ENCODE measurements at places on chromosomes 6 and 20. TPM values are rescaled to one million over a fixed set of nuclear protein-coding genes. Genes with fewer than 3 reads are reported as not detected.

DNA sequence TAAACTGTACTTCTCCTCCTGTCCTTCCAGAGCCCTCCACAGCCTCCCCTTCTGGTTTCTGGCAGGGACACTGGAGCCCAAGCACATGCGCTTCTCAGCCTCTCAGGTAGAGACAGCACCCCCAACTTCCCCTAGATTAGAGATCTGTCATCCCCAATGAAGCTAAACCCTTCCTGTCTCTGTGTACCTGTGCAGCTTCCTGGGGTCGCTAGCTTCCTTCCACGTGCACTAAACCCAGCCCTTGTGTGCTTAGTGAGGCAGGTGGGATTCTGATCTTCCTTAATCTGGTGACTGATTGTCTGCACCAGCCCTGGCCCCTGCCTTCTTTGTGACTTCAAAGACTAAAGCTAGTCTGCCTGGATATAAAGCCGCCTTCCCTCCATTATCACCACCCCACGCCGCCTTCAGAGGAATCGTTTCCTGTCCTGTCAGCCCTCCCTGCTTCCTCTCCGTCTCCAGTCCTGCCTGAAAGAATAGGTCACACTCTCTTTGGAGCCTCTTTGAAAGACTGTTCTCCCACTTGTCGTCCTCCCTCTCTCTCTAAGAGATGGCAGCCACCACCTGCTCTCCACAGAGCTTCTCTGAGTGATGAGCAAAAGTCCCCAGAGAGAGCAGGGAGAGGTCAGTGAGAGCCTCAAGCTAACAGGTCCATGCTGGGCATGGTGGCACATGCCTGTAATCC is 27.5 kb downstream of the CAPN11 start:
- DNase-seq: no peak

- DNase-seq: no peak
Observed at GRCh38 chr20:41150664-41151063, 13.3 kb downstream of the PLCG1 start.

The ARHGAP40 gene
- not detected for total RNA-seq

GRCh38 chr6:133340557-133340956 is 99.4 kb downstream of the EYA4 start:
- DNase-seq: no peak

GRCh38 chr6:134117409-134117808 is 65.0 kb upstream of the SLC2A12 start:
- DNase-seq: no peak

DNA sequence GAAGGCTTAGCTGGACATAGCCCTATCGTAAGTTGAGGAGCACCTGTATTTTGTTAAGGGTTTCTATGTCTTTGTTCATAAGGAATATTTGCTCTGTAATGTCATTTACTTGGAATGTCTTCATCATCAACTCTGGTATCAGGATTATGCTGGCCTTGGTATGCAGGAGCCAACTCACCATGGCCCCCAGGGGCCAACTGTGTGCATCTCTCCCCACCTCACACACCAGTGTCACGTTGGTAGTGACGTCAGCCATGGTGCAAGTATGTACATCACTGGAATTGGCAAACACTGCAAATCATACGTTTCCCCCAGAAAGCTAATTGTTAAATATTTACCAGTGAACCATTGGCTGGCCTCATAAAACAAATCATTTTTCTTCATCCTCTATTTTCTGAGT is 70.8 kb downstream of the YTHDF1 start:
- no peak for DNase-seq

The CGAS gene
- 16.6 TPM for total RNA-seq

All from natural killer cell (primary cell).